ENCODE measurements at places on chromosomes 16 and 17. TPM values are rescaled to one million over a fixed set of nuclear protein-coding genes. Genes with fewer than 3 reads are reported as not detected.

- DNase-seq, result no peak
- no peak overlapping the region for H3K4me3 ChIP-seq
- no peaks in the 10 kb centered on the region for H3K27me3 ChIP-seq
- no peaks in the 10 kb centered on the region for H3K36me3 ChIP-seq
These were observed 65.2 kb downstream of the SNX20 start for GRCh38 chr16:50615891-50616290.

Gene KRTAP4-3
- total RNA-seq, result not detected

DNA sequence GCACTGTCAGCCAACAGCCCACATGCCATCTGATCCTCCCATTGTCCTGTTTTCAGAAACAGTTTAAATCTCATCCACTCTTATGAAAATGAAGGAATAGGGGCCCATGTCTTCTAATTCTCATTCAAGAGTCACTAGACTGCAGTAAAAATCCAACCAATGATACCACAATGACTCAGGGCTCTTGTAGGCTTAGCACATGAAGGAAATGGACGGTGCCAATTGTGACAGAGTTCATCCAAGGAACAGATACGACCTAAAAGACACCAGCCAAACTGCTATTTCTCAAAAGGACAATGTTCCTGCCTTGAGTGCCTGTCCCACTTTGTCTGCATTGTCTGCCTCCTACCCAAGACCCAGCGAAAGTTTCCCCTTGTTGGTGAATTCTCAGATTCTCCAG is 204.8 kb upstream of the COX10 start:
- H3K27me3 ChIP-seq, result no peaks in the 10 kb centered on the region
- H3K4me1 ChIP-seq, result no peaks in the 10 kb centered on the region
- no peak overlapping the region for H3K27ac ChIP-seq
- no peak for DNase-seq
- no peaks in the 10 kb centered on the region for H3K36me3 ChIP-seq
- H3K4me3 ChIP-seq, result no peak overlapping the region

GRCh38 chr16:75745823-75746222 is 19.5 kb upstream of the CPHXL start:
- H3K27me3 ChIP-seq, result no peaks in the 10 kb centered on the region
- H3K36me3 ChIP-seq, result no peaks in the 10 kb centered on the region
- no peak overlapping the region for H3K27ac ChIP-seq

Gene UTS2R
- total RNA-seq, result not detected

- DNase-seq, result no peak
- peak overlapping the region; percentile 81 for H3K27ac ChIP-seq
- H3K4me3 ChIP-seq, result peak overlapping the region; percentile 63
- H3K27me3 ChIP-seq, result peaks cover 79% of the 10 kb centered on the region
These were observed 3.4 kb downstream of the HOXB3 start for GRCh38 chr17:48586355-48587258.

Gene TIMP2
- 260 TPM for total RNA-seq

Measured in lower lobe of right lung (tissue), 2 donors.